ENCODE measurements at places on chromosomes 5 and 9. TPM values are rescaled to one million over a fixed set of nuclear protein-coding genes. Genes with fewer than 3 reads are reported as not detected.

- no peak for DNase-seq
Measured at GRCh38 chr5:113031104-113031503, 54.5 kb downstream of the DCP2 start.

GRCh38 chr9:126367616-126368015 lies 41.0 kb downstream of the MVB12B start:
- DNase-seq: no peak

- DNase-seq: no peak
Measured at GRCh38 chr9:87372356-87372851, 125.3 kb upstream of the DAPK1 start.

DNA sequence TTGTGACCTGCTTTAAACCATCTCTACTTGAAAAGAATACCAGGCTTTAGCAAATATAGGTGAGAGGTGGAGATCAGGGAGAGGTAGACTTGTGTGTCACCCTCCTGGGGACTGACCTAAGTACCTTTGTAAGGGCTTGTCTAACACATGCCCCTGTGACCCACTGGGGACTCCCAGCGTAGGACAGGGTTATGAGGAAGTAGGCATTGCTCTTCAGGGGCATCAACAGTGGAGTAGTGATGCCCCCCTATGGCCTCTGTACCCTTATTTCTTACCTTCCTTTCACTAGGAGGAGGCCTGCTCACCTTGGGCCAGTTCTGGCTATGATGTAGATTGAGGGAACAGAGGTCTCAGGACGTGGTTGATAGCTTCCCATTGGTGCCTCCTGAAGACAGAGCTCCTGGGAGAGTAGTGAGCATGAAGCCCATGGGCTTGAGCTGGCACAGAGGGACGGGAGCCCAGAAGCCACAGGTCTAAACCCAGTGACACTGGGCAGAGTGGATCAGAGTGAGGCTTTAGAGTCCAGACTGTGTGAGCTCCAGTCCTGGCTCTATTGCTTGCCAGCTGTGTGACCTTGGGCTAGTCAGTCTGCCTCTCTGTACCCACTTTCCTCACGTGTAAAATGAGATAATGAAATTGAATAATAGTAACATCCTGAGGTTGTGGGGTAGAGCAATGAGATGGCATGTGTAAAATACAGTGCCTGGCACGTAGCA lies 191.7 kb downstream of the AOPEP start:
- no peak for DNase-seq

DNA sequence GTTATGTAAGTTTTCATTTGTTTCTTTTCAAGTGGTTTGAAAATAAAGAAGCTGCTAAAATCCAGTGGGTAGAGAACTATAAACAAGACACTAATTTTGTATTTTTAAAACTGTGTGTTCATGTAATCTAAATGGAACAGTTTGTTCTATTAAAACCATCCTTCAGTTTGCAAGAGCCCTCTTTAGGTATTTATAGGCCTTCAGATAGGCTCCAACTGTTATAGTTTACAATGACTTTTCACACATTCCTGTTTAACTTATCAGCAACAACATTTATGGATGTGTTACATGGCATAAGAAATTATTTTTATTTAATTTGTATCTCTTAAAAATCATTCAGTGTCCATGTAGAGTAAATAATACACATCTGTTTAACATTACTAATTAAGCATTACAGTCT lies 126.7 kb upstream of the SLCO6A1 start:
- DNase-seq: no peak

- DNase-seq: no peak
Measured at GRCh38 chr9:125646621-125647100, 60.3 kb downstream of the MAPKAP1 start.

DNA sequence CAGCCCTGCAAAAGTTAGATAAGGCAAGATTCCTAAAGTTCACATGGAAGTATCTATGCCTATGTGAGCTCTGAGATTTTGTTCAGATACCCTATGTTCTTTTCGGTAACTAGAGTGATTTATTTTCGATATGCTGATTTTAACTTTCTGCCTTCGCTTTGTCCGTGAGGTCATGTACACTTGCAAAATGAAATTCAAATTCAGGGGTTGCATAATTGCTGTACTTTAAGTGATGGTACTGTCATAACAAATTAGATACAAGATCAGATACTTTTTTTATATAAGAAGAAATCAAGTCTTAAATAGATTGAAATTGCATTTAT lies 350 bp upstream of the ECPAS start:
- no peak for DNase-seq

GRCh38 chr5:181052672-181053487 lies 12.8 kb downstream of the BTNL9 start:
- DNase-seq: peak; percentile 26

- no peak for DNase-seq
Measured at GRCh38 chr5:150384701-150385100, 27.2 kb downstream of the TCOF1 start.

DNA sequence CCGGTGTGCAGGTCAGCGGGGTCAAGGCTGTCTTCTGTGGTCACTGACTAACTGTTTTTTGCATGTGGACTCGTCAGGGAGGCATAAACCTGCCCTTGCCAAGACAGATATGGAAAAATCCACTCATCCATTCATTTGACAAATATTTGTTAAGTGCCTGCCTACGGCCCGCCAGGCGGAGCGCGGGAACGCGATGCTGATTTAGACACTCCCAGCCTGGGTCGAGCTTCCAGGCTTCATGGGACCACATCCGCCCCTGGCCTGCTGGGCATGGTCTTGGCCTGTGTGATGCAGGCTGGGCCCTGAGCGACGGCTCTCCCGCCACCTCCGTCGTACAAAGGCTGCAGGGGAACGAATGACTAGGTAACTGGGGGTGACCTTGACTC lies 18.1 kb downstream of the MYMK start:
- peak; percentile 65 for DNase-seq

DNA sequence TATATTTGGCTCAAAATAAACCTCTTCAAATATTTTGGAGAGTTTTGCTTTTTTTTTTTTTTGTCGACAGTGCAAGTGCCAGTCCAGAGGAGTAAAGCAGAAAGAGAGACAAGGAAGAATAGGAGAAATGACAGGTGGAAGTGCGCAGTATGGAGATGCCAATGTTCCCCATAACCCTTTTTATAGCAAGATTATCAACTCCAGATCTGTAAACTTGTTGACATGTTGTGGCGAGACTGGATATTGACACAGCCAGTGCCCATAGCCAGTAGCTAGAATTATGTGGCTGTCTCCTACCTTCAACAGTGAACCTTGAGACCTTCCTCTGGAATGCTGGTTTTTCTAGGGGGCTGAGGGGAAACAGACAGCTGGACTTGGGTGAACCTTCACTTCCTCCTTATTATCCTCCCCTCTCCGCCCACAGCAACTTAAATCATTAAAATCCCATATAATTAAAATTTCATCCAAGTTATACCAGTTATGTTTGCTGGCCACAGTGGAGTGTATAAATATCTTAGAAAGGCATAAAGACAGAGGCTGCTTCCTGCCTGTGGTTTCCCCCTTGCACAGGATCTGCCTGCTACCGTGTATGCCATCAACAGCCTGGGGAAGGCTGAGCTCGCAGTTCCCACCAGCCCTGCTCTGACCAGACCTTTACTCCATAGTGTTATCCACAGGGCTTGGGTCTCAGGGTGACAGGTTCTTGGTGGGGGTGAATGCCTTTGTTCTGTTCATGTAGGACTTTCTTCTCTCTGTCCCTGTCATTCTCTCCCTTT lies 112.3 kb upstream of the ANKH start:
- DNase-seq: no peak

Gene SH3RF2
- 376 TPM for total RNA-seq

Gene C7
- 175 TPM for total RNA-seq

Gene TNFSF8
- total RNA-seq: 0.63 TPM

Gene SVEP1
- total RNA-seq: 8.8 TPM

Gene IL13
- total RNA-seq: not detected

Gene PCDHB12
- total RNA-seq: 0.69 TPM

Gene SLC1A1
- total RNA-seq: 3.1 TPM

Gene ADGRD2
- not detected for total RNA-seq

Gene ADAMTS16
- total RNA-seq: not detected

Gene RAB24
- 25.3 TPM for total RNA-seq

Gene TAF11L5
- total RNA-seq: not detected

All from left ventricle myocardium inferior (tissue), 1 donor.